ENCODE measurements at places on chromosomes 11 and 22.

GRCh38 chr11:15490535-15490934, 375.8 kb downstream of the INSC start:
- no peak for DNase-seq

DNA sequence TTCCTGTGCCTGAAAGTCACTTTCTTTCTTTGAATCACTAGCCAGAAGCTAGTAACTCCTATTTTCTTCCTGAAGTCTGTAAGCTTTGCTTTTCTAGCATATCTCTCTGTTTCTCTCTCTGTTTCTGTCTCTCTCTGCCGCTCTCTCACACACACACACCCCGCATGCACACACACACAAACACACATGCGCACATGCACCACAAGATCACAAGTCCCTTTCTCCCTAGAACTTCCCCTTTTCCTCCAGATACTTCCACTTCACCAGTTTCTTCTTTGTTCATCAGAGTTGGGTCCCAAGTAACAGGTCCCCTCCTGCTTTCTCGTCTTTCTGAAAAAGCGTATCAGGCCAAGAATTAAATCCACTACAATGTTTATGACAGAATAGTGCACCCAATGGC, 148.5 kb upstream of the HSD17B12 start:
- DNase-seq = no peak

- DNase-seq = no peak
These were observed 39.0 kb downstream of the IL18BP start for GRCh38 chr11:72037554-72038311.

DNA sequence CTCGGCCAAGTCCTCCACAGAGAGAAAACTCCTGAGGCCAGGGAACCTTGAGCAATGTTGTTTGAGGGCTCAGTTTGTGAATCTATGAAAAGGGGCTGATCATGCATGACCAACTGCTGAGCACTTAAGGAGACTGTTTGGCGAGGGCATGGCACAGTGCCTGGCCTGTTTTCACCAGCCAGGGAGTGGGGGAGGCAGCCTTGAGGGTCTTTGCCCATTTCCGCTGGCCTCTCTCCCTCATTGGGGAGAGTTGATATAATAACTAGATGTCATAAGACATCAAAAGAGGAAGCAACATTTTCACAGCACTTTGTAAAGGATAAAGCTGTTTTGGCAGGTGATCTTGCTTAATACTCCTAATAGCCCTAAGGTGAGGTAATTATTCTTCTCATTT, 110.6 kb downstream of the TP53I11 start:
- DNase-seq = no peak

DNA sequence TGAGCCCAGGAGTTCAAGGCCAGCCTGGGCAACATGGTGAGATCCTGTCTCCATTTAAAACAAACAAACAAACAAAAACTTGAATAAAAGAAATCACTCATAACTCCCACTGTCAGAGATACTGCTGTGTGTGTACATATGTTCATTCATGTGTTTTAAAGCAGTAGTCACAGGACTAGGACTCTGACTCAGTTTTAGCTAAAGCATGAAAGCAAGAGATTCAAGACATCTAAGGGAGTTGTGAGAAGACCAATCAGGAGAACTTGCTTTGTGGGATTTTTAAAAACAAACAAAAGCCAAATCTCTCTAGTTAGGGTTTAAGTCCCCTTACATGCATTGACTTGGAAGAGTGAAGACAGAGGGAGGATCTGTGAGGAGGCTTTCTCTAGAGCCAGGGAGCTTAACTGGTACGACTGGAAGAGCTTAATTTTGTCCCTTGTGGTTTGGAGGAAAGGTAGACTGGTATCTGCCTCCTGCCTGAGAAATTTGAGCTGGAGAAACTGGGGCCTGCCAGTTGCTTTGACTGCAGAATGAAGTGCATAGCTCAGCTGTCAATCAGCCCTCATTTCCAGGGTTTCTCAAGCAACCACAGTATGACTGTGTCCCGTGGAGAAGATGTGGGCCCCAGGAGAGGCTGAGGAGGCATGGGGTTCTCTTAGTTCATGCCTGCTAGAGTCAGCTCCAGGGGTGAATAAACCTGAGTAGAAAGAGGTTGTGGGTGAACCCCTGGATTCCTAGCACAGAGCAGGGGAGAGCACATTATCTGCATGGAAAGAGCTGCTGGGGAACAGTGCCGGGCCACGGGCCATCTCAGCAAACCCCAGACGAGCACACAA, 30.6 kb downstream of the EXPH5 start:
- no peak for DNase-seq

Data from stimulated activated CD8-positive, alpha-beta memory T cell treated with anti-CD3 and anti-CD28 coated beads, Interleukin-12 subunit alpha, Interleukin-12 subunit beta, amount 100 ng/mL, for 4 hours (primary cell).